ENCODE measurements at places on chromosomes 4 and X.

DNA sequence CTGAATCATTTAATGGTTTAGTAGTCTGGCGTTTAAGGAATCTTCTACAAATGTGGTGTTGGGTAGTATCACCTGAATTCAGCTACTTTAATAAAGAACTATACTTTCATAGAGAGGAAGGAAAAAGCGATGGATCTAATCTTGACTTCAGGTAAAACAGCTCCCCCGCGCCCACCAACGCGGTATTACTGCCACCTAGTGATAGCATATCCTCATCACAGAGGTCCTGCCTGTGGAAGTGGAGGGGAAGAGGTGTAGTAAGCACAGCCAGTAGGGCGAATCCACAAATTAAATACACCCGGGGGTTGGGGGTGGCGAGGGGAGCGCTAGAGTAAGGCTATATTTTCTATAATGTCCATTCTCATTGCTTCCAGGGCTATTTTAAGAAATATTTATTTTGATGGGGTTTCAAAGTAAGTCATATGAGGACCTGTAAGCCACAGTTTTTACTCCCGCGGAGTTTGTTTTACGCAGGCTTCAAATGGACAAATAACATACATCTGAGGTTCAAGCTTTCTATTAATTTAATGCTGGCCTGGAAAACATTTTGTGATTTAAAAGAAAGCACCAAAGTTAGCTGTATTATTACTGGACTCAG lies 8.3 kb upstream of the DAPP1 start:
- DNase-seq, result peak; percentile 63

DNA sequence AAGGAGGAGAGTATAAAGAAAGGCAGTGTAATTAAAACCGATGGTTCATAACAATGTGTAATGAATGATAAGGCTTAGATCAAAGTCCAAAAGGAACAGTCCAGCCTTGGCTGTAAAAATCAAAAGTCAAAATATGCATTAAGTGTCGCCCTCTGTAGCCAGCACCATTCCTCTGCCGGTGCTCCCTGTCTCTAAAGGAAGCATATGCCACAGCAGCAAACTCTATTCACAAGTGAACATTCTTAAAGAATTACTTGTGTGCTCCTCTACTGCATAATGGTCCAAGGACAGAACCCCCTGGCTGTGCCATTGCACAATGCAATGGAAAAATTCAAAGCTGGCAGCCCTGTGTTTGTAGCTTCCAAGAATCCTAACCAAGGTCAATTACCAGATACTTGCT lies 16.3 kb upstream of the MBNL3 start:
- no peak for DNase-seq

GRCh38 chrX:149198980-149199732 lies 305.9 kb downstream of the IDS start:
- no peak for DNase-seq

DNA sequence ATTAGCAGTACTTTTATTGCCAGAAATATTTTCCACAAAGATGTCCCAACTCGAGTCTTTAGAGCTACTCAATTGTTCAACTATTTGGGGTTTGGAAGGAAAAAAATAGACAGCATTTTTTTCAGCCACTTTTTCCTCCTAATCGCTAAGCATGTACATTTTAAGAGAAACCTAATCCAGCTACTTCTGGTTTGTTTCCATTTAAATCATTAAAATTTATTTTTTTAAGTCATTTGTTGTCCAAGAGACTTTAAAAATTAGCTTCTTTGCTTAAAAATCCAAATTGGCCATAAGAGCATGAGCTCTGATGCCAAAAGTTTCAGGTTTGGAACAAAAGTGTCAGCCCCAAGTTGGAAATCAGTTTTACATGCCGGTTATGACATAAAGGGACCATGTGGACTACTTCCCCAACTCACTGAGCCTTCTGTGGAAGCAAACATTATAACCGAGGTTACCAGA lies 186.3 kb upstream of the INTU start:
- DNase-seq, result no peak

GRCh38 chrX:70219938-70220764 lies 14.3 kb upstream of the AWAT1 start:
- DNase-seq, result peak; percentile 50

DNA sequence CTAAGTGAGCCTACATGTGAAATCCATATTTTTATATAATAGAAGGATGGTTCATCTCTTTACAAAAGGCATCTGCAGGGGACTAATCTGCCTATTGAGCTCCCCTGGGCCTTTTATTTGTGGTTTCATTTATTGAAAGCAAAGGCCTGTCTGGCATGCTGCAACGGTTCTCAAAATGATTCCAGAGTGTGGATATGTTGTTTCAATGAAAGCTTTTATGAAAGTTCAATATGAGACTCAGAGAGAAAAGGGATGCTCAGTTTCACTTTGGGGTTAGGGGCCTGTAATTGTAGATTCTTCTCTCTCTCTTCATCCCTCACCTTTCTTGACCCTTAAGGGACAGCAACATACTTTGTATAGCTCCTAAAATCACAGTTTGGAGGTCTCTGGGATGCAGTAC lies 204.2 kb upstream of the CASK start:
- DNase-seq, result no peak

GRCh38 chr4:3823496-3824341 lies 57.5 kb downstream of the ADRA2C start:
- no peak for DNase-seq

- no peak for DNase-seq
Observed at GRCh38 chr4:183422962-183423631, 21.3 kb upstream of the CDKN2AIP start.

GRCh38 chrX:132677233-132677716 lies 188.4 kb upstream of the MBNL3 start:
- no peak for DNase-seq

DNA sequence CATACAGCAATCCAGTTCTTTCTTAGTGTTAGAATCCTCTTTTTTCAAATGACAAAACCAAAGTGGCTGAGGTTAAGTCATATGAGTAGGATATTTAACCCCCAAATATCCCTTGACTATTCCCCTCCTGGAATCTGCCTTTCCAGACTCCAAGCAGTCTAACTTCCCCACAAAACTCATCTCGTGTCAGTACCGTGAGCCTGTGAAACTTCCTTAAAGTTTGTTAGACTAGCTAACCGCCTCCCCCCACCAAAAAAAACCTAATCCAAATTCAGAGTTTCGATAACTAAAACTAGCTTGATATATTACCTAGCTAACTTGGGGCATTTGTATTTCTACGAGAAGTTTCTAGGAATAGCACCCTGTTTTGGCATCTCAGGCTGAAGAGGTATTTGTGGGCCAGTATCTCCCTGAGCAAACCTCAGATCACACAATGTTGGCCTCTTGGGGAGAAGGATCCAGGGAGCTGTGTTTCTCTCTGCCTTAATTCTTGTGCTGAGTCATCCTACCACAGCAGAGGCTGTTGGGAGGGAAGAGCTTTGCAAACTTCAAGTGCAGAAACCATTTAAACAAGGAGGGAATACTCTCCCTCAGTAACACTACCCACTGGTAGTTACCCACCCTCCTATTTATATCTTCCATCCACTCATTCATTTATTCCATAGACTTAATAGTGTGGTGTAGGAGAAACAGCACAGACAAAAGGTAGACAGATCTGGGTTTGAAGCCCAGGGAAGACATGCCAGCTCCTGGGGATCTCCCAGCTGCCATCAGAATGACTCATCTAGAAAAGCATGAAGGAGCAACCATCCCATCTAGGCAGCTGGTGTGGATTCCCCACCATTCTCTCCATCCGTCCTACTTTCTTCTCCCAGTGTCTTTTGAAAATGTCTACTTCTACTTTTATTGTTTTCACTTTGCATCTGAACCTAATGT lies 39.3 kb upstream of the TXK start:
- DNase-seq, result peak; percentile 63

- DNase-seq, result no peak
Observed at GRCh38 chr4:87045659-87046058, 110.8 kb downstream of the AFF1 start.

DNA sequence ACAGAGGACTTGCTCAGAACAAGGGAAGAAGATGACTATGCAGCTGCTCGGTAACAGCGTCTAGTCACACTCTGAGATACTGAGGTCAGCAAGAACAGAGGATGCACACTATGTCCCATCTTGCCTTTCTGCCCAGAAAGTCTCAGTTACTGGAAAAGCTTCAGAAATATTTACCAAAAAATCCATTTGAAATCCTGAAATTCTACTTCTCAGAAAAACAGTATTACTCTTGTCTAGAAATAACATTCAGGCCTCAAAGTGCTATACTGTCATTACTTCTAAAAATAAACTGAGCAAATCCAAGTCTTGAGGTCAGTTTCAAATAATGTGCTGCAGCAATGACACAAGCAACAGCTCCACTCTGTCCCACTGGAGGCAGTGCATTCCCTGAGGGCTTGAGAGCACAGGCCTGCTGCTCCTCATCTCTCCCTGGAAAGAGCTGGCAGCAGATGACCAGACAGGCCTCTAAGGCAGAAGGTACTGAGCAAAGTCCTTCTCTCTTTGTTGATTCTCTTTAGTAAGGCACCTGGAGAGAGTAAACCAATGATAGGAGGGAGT lies 76.9 kb downstream of the CAMK2D start:
- DNase-seq, result no peak

- DNase-seq, result no peak
Observed at GRCh38 chr4:159706704-159707103, 603.8 kb downstream of the RAPGEF2 start.

- no peak for DNase-seq
Observed at GRCh38 chrX:109719264-109719663, 13.8 kb downstream of the ACSL4 start.

- DNase-seq, result no peak
Observed at GRCh38 chr4:169530048-169530447, 82.3 kb downstream of the NEK1 start.

GRCh38 chr4:179116581-179116980 lies 1674.3 kb upstream of the AGA start:
- DNase-seq, result no peak

DNA sequence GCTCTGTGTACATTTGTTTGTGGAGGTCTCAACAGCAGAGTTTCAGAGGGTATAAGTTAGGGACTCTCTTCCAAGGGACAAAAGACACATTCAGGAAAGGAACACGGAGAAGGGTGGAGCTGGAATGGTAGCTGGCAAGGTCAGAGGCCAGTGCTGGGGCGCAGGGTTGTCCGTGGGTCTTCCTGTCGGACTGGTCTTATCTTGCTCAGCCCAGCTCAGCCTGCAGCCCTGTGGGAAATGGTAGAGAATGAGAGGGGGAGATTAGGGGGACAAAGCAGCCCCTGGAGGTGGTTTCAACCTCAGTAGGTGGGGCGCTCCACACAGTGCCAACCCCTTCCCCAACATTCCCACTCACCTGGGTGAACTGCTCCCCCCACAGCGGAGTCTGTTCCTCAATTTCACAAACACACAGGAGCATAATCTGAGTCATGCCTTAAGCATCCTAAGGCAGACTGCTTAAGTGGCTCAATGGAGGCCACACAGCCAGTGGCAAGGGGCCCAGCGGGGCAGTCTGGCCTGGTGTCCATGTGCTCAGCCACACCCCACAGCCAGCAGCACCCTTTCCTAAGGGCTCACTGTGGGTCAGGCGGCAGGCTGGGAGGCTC lies 6.9 kb upstream of the HDAC6 start:
- DNase-seq, result no peak

- DNase-seq, result no peak
Observed at GRCh38 chrX:11319806-11320520, 26.8 kb downstream of the AMELX start.

DNA sequence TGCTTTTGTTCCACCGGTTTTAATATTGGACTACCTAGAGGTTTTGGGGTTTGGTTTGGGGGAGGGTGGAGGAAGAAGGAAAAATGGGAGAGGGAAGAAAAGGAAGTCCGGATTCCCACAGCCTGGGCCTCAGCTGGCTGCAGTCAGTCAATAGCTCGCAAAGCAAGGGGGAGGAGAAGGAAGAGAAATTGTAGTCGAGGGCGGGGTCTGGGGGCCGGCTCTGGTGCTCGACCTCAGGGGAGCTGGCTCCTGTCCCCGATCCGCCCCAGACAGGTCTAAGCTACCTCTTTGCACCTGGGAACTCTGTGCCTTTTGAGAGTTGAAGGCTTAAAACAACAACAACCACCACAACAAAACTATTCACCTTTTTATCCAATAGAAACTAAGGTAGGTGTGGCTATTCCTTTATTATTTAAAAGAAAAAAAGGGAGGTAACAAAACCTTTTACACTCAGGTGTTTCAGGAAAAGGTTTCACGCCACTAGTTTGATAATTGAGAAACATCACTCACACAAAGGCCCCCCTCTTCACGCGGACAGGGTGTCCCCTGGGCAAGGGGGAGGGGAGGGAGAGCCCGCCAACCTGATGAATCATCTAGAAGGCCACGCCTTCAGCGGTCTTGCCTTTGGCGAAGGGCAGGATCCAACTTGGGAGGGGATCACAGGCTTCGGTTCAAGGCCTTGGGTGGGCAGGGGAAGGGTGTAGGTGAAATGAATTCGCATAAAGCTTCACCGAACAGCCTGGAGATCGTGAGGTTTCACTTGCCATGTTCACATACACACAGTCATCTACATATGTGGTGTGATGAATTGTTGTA lies 1.6 kb upstream of the LNX1 start:
- no peak for DNase-seq

DNA sequence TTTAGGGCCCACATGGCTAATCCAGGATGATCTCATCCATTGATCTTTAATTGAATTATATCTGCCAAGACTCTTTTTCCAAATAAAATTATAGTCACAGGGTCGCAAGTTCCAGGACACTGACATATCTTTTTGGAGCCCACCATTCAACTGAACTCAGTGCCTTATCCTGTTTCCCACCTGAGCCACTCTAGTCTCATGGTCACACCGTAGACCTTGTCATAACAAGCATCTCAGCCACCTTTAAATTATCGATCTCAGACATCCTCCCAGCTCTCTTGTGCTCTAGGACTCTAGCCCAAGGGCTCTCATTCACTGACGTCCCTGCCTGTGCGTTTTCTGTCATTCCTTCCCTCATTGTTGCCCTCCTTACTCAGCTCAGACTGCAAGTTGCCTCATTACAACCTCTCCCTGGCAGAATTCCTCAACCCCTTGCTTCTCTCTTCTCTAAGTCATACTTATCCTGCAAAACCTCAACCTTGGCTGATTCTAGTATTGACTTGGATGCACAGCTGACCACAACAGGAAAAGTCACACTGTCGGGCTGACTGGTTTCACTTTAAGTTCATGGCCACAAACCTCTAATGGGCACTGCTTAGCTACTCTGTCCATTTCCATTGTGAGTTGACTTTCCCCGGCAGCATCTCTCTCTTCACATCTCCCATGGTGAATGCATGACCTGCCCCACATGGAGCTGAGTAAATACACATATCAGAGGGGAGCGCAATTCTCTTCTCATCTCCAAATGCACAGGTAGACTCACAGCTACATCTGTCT lies 91.0 kb upstream of the TRIM2 start:
- DNase-seq, result no peak

DNA sequence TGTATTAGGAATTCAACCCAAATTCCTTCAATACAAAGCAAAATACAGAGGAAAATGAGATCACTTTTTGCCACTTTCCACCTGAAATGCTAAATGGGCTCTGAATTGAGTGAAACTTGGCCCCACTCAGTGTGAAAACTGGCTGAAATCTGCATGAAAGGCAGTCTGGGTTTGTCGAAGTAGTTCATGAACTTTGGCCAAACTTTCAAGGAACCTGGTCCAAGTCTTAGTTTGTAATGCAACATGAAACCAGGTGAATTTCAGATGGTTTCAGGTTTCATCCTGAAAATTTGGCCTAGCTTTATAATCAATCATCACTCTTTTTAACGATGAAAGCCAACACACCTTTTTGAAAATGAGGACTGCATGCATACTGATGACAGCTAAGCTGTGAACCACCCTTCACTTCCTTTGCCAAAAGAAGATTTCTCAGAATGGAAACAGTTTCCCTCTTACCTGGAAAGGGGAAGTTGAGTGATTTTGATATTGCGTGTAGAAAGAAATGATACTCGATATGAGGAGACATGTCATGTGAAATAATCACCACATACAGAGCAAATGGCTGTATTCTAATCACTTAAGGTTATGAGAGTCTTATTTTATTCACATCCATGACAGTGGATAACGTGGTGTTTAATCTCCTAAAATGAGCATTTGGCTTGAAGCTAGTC lies 209.9 kb upstream of the ETNPPL start:
- DNase-seq, result no peak

Measured in HCT116 (cell line).